ENCODE measurements at places on chromosomes 12 and 14.
A peak's percentile ranks its signal among the peaks of the same experiment; 100 is the strongest.

- no peak for ATAC-seq
Measured at GRCh38 chr14:20827326-20827725, 24.7 kb upstream of the RNASE1 start.

- ATAC-seq, result no peak
Measured at GRCh38 chr12:109683316-109683715, 30.3 kb upstream of the FAM222A start.

GRCh38 chr14:24145690-24146452, 539 bp downstream of the PSME2 start:
- ATAC-seq, result no peak

DNA sequence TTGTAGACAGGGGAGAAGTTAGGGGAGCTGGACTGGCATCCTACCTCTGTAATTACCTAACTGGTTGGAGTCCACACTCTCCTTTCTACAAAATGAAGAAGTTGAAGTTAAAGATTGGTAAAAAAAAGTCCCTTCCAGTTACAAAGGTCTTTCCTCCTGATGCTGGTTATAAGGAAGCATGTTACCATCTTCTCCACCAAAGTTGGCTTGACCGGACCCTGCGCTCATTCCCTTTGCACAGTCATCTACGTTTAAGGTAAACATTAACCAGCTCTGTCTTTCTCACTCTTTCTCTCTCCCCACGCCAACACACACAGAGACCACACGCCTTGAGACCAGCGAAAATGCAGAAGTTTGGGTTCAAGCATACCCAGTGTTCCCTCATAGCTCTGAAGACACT, 11.9 kb downstream of the FBLN5 start:
- ATAC-seq, result no peak

DNA sequence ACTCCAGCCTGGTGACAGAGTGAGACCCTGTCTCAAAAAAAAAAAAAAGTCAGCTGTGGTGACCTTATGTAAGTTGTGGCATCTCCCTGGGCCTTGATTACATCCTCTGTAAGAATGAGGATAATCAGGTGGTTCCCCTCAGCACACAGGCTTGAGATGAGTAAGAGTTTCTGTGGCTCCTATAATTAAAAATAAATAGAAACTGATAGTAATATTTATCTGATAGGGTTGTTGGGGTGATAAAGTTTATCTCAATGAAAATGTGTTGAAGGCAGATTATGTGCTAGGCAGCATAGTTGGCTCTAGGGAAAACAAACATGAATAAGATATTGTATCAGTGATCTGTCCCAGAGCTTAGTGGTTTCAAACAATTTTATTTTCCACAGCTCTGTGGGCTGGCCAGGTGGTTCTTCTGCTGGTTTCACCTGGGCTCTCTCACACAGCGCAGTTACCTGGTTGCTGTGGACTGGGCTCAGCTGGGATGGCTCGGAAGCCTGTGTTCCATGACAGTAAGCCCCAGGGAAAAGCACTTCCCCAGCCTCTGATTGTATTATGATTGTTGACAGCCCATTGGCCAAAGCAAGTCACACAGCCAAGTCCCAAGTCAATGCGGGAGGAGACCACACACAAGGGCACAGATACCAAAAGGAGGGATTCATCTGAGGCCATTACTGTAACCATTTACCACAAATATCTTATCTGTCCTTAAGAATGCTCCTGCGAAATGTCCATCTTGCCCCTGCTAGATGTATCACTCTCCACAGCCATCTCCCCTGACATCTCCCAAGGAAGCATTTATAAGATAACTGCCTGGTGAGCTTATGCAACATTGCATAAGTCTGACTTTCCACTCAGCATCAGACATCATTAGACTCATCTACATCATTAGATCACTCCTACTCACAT, 151.7 kb downstream of the NUAK1 start:
- no peak for ATAC-seq

DNA sequence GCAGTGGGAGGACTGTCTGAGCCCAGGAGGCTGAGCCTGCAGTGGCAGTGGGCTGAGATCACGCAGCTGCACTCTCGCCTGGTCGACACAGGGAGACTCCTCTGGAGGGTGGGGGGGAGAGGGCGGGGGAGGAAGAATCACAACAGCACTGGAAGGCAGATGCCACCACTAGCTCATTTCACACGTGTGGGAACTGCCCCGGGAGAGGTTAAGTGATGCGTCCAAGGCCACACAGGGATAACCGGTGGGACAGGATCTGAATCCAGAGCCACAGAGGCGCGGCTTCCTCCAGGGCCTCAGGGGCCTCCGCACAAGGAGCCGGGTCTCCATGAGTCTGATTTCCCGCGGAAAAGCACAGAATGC, 20.8 kb downstream of the STX2 start:
- ATAC-seq, result peak; percentile 1
